ENCODE measurements at places on chromosomes 3 and 15.

- no peak for DNase-seq
These were observed 69.7 kb upstream of the SPRED1 start for GRCh38 chr15:38182900-38183299.

- peak; percentile 22 for DNase-seq
These were observed at the start of gene MASP1 for GRCh38 chr3:187291512-187292132. TSS of gene MASP1 (minus strand) at chr3:187291737. CDS start at chr3:187291632, 105 bp downstream.

DNA sequence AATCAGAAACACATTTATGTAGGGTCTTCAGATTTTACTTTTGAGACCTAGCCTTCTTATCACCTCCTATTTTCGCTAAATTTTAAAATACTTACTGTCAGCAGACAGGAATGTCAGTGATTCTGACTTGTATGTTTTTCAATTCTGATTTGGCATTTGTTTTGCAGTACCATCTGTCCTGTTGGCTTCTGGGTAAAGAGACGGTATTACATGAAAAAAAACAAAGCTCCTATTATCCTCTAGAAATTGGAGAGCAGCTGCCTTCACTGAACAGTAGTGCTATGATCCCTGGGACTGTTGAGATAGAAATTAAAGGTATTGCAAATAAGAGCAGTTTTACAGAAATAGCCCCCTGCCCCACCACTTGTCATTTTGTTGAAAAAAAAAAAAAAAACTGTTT, 8.4 kb downstream of the ARMC8 start:
- no peak for DNase-seq

DNA sequence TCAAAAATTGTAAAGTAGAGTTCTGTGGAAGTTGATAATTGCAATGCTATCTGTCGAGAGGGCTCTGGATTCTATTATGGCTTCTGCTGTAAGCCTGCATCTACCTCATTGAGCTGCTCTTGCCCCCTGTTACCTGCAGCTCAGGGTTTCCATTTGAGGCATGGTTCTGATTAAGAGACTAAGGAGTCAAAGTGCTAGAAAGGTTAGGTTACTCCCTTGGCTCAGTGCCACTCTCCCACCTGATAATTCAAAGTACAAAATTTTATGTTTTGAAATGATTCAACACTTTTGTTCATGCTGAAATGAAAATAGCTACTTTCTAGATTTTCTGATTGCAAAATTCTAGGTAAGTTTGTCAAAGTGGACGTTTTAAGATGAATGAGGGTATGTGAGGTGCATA, 220.5 kb upstream of the SATB1 start:
- no peak for DNase-seq

DNA sequence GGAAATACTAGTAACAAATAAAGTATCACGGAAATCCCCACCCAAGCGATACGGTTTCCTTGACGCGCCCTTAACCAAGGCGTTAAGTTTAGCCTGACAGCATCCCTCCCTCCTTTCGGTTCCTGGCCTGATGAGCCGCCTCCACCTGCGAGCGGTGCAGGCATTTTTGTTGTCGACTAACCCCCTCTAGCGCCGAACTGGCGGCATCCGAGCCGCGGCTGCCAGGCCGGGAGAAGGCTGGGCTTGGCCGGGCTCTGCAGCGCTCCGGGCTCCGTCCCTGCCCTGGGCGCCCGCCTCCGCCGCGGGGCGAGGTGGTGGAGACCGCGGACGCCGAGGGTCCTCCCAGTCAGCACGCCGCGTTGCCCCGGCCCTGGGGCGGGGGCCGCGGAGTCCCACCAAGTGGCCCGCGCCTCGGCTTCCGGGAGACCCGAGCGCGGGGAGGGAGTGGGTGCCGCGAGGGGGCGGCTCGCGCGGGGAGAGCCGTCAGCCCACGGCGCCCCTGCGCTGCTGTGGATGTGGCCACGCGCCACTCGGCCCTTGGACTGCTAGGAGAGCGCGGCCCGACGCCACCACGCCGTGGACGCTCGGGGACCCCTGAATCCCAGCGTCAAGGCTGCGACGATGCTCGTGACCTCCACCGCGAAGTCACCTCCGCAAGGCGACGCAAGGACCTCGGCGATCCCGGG, 1.1 kb upstream of the EPHA6 start:
- DNase-seq: peak; percentile 91

DNA sequence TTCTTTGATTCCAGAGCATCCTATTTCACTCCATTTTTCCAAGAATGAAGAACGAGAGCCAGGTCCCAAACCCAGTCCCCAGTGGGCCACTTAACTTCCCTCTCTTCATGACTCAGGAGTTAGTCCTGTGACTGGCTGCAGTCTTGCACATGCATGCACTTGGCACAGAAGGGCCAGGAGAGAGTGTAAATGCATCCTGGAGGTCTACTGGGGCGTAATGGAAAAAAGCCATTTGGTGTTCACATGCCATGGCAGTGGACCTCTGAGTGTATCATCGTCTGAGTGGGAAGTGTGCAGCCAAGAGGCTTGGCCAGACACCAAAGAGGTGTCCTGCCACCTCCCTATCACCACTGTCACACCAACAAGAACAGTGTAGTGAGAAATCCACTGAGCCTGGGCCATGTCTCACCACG, 15.1 kb upstream of the RFTN1 start:
- DNase-seq: no peak

- DNase-seq: no peak
These were observed 25.2 kb downstream of the TMEM43 start for GRCh38 chr3:14150078-14150477.

DNA sequence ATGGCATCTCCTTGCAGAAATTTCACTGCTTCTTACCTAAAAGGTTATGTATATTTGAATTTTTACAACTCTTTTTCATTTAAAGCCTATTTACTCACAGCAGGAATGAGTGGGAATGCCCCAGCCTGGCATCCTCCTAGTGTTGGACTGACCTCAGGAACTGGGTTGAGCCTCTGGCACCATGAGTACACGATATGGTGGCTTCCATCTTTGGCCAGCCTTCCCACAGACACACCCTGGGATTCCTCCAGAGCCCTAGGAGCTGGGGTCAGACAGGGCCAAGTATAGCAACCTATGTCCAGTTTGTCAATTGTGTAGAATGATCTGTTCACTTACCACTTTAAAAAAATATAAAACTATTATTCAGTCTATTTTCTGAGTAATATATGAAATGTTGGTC, 57.2 kb upstream of the HEG1 start:
- no peak for DNase-seq

DNA sequence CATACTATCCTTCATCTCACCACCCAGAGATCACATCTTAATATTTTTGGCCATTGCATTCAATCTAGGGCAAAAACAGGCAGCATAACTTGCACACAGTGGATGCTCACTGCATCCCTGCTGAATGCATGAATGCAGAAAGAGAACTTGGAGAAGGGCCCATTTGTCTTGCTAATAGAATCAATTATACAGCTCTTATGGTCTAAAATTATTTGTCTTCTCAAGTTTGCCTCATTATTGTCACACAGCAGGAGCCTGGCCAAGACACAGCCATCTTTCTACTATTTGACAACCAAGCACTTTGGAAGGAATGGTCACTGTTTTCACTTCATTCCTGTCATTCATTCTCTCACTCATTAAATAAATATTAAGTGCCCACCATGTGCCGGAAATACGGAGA, 1.2 kb upstream of the ARHGEF26 start:
- DNase-seq: no peak

- no peak for DNase-seq
These were observed 6.7 kb downstream of the LMOD3 start for GRCh38 chr3:69115731-69116130.

DNA sequence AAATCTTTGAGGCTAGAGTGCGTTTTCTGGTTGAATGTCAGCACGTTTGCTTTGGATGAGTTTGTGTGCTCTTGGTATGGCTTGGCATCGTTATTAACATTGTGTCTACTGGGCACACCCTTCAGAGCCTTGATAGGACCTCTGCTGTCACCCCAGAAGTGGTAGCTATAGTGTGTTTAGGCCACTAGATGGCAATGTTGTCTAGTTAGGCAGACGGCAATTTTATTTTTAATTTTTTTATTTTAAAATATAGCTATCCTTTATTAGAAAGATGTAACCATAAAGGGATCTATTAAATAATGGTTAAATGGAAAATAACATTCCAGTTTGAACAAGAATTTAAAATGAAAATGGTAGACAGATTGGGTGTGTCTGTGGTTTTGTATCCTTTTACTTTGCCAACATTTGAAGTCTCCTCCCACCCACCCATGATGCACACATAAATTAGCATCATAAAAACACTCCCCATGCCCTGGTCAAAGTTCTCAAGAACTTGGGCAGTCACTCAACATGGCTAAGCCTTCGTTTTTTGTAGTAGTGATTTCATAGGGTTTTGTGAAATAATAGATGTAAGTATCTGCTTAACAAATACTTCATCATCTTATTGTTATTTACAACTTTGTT, 200.7 kb downstream of the KCNH8 start:
- no peak for DNase-seq

DNA sequence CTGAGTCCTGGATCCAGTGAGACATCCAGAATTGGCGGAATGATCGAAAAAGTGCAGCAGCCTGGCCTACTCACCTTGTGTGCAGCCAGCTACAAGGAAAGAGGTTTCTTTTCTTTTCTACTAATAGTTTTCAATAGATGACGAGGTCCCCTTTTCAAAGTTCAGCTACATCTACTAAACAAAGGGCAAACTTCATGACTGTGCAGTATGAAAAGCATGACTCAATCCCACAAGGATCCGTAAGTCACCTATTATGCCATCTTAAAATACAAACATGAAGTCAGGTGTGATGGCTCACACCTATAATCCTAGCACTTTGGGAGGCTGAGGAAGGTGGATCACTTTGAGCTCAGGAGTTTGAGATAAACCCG, 16.7 kb downstream of the MIX23 start:
- no peak for DNase-seq
